Putamen (tissue), 1 donor: ENCODE measurements at places on chromosomes 6 and 20.

- DNase-seq = no peak
These were observed 602.7 kb downstream of the PRKN start for GRCh38 chr6:162124710-162125435.

DNA sequence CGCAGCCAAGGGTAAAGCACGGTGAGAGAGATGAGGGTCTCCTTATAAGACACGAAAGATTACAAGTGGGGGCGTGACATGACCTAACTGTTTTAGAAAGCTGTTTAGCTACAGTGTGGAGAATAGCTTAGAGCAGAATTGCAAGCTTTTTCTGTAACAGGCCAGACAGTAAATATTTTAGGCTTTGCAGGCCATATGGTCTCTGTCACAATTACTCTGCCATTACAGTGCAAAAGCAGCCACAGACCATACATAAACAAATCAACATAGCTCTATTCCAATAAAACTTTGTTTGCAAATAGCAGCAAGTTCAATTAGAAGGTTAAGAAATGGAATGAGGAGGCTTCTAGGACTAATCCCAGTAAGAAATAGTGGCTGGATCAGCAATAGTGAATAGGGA is 16.8 kb downstream of the PGM3 start:
- no peak for DNase-seq

DNA sequence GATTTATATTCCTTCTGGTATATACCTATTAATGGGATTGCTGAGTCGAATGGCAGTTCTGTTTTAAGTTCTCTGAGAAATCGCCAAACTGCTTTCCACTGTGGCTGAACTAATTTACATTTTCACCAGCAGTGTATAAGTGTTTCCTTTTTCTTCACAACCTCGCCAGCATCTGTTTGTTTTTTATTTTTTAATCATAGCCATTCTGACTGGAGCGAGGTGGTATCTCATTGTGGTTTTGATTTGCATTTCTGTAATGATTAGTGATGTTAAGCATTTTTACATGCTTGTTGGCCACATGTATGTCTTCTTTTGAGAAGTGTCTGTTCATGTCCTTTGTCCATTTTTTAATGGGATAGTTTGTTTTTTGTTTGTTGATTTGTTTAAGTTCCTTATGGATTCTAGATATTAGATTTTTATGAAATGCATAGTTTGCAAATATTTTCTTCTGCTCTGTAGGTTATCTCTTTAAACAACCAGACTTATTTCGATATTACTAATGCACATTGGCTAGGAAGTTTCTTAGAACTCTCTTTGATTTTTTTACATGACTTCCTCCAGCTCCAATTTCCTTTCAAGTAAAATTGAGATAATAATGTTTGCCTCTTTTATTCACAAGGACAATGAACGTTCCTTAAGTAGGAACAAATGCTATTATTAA is 12.2 kb upstream of the VNN1 start:
- DNase-seq = no peak

- no peak for DNase-seq
These were observed 511 bp upstream of the OGFR start for GRCh38 chr20:62804021-62804626.

DNA sequence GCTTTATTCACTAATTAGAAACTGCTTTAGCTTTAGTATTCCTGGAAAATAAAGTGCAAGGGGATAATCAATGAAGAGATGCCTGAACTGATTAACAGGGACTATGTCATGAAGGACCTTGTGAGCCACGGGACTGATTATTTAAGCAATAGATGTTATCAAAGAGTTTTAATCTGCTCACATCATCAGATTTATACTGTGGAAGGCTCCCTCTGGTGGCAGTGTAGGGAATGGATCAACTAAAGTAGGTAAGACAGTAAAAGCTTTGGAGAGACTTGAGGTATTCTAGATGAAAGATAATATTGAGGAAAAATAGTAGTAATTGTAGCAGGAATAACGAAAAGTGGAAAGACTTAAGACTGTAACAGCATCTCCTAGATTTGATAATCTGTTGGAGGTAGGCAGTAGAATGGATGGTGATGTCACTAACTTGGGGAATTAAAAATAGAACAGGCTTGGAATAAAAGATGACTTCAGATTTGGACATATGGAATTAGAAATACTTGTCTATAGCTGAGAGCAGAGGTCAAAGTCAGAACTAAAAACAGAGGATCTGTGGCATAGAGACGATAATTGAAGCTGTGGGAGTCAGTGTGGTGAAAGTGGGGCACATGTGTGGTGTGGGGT is 80.3 kb upstream of the HTR1E start:
- DNase-seq = peak; percentile 20

DNA sequence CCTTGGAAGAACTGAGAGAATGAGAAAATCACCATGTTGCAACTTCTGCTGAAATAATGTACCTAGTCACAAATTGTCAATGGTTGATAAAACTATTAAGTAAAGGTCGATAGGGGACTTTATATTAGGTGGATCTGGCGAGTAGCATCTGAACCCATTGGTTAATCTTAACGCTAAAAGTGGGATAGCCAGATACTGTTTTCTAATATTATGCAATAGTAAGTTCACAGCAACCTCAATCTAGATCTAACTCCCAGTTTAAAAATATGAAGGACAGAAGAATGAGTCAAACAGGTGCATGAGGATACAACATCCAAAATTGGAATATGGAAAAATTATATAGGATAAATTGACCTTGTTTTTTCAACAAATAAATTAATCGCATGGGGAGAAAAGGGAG is 18.8 kb downstream of the PSMF1 start:
- no peak for DNase-seq

DNA sequence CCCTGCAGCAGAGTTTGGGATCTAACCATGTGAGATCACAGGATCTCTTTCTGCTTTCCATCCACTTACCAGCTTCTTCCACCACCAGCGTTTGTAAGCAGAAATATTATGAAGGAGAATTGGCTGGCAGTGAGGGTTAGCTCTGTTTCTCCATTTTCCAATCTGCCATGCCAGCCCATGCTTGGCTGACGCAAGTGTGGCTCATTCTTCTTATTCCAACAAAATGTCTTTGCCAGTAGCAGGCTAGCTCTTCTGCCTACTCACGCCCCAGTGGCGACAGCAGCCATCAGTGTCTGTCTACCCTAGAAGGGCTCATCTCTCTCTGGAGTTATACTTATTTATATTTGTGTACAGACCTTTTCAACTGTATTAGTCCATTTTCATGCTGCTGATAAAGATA is 286.2 kb downstream of the FARS2 start:
- peak; percentile 5 for DNase-seq

DNA sequence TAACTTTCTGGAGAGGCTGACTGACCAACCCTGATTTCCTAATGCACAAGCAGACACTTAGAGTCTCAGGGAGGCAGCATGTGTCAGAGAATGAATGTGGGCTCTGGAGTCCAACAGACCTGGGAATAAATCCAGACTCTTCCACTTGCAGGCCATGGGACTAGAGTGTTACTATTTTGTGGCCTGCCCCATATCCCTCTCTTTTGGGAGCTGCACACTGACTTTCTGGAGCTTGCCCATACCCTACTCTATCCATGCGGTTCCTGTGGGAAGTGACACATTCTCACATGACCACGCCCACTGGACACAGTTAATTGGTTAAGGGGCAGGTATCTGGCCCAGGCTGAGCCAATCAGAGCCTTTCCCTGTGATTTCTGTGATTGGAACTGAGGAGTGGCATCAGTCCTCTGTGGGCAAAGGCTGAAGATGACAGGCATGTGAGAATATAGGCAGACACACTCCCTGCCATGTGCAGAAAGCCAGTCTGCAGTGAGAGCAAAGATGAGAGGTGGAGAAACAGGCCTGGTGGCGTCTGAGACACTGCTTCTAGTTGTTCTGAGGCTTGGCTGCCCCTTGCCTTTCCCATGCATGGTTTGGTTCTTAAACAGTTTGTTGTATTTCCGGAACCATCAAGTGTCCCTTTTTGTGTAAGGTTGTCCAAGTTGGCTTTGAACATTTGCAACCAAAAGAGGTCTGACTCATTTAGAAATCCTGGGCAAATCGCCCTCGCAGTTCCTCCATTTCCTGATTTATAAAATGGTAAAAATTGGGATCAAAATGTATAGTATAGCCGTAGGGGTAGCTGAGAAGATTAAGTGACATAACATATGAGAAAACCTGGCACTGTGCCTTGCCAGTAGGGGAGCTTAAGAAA is 125.6 kb downstream of the CDC5L start:
- DNase-seq = peak; percentile 14

GRCh38 chr6:134550604-134551003 is 232.7 kb upstream of the SGK1 start:
- no peak for DNase-seq

DNA sequence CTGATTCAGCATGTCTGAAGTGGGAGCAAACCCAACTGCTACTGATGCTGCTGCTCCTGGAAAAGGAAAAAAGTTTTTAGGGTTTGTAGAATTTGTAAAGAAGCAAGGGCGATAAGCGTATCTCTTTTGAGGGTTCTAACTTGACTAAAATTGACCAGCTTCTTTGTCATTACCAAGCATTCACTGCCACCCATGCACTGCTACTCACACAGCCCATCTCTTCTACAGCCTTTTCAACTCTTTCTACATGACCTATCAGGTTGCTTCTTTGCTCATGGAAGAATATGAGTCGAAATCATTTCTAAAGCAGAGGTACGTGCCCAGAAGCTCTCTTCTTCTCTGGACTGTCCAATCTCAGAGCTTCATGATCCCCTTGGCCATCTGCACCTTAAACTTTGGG is 570.9 kb downstream of the EPHA7 start:
- DNase-seq = no peak

GRCh38 chr20:35281506-35282101 is 3.0 kb downstream of the EIF6 start:
- no peak for DNase-seq

DNA sequence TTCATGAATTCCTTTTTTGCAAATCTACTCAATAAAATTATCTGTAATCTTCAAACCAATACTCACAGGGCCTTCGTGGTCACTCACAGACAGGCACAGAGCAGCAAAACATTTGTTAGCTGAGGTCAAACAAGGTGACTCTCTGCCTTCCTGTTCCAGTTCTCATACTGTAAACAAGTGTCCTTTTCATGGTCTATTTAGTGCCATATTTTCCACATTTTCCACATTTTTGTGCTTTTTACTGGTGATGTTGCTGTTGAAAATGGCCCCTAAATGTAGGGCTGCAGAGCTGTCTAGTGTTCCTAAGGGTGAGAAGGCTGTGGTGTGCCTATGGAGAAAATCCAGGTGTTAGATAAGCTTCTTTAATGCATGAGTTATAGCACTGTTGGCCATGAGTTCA is 133.1 kb upstream of the COL21A1 start:
- DNase-seq = no peak

DNA sequence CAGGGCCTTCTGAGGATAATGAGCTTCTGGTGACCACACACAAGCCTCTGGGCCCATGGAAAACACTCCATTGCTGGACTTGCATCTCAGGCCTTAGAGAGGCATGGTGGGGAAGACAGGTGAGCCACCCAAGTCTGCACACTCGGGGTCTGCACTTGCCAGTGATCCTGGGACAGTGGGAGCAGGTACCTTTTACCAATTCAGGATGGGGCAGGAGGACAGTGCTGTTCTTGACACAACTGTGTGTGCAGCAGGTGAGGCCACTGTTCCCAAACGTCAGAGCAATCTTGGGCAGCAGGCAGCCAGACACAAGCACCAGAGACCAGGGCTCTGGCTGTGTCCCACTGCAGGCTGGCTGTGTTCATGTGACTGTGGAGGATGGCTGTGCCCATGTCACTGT is 221.3 kb downstream of the ERMARD start:
- no peak for DNase-seq

DNA sequence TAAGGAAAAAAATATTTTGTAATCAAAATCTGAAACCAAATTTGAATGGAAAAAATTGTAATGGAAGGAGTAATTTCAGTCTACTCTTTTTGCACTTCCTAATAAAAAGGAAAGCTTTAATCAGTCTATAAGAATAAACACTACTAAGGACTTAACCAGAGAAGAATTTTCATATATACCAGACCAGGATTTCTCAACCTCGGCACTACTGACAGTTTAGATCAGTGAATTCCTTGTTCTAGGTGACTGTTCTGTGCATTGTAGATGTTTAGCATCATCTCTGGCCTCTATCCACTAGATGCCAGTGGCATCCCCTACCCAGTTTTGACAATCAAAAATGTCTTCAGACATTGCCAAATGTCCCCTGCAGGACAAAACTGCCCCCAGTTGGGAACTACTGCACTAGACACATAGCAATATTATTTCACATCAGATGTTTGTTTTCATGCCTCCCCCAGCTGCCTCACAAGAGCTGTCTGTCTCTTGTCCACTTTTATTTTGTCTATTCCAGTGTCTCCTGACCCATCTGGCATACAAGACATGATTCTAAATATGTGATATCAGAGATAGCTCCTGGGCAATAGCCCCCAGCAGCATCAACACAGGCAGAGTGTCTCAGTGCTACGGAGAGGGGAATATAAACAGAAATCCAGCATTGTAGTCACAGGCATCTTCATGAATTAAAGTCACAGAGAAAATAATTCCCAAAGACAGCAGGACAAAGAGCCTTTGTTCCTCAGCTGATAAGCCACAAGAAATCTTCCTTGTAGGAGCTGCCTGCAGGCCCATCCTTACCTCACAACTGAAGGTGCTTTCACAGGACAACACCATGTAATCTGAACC is 27.0 kb downstream of the DNAAF9 start:
- DNase-seq = peak; percentile 53
